ENCODE measurements at places on chromosomes 16 and 17.

DNA sequence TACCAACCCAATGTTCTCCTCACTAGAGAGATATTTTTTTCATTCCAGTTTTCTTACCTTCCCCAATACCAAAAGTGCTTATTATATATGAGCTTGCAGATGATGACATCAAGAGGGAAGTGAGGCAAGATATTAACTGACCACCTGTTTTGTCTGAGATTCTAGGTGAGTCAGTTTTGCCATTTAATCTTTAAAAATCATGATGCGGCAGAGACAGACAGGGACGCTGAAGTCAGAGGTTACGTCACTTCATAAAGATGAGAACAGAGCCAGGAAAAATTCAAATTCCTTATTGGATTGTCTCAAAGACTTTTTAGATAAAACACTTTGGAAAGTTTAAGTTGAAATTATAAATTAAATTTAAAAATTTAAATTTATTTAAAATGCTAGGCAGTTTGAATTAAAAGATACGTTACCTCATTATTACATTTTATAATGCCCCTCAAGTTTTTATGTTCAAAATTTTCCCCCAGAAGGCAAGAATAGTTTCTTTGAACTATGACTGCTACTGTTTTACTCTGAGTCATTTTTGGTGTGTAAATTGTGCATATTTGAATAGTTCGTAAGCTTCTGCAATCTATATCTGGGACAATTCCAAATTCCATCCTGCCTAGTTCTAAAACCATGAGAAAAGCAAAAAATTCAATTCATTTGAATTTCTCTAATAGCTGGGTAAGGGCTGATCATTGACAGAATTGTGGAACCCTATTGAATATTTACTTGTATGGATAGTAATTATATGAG is 839.6 kb upstream of the GOT2 start:
- DNase-seq: no peak

GRCh38 chr17:8382052-8382879 is 727 bp downstream of the RPL26 start:
- DNase-seq: no peak

DNA sequence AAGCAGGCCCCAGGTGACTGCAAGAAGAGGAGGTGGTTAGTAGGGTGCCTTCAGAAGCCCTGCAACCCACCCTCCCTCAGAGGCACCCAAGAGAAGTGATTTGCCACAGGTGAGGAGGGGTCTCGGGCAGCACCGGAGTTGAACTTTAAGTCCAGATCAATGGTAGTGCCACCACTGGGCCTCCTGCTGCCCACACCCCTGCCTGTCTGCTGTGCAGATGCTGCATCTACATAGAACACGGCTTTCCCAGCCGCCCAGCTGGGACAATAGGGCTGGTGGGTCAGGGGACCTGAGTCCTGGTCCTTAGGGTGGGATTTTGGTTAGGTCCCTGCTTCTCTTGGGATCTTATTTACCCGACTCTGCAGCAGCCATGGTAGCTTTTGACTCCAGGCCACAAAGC is 17.6 kb upstream of the FAM83G start:
- no peak for DNase-seq

DNA sequence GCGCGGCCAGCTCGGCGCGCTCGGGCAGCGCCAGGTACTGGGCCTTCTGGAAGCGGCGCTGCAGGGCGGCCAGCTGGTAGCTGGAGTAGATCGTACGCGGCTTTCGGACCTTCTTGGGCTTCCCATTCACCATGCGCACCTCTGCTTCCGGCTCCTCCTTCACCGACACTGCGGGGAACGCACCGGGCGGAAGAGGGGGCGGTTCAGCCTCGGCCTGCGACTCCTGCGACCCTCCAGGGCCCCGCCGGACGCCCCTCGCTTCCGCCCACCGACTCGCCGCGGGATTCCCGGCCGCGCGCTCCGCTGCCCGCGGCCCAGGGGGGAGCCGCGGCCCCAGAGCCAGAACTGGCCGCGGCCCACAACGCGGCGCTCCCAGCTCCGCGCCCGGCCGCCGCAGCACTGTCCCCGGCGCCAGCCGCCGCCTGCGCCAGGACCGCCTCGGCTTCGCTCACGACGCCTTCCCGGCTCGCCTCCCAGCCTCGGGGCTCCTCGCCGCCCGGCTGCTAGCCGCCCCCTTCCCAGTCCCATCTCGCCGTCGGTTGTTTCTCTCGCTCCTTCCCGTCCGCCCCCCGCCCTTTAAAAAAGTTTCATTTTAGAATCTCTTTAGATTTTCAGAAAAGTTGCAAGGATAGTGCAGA is 1.5 kb downstream of the DLX3 start:
- no peak for DNase-seq

DNA sequence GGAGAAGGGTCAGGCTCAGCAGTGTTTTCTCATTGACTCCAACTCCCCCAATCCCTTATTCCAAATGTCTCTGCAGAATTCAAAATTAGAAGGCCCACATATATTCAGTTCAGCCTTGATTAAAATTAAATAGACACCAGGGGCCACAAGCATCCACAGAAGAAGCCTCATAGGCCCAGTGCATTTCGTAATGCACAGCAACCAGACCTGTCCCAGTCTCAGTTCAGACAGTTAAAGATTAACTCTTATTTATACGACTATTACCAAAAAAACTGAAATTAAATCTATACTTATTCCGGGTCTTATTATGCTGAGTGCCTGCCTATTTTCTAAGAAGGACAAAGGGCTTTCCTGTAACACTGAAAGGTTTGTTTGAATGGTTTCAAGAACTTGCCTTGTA is 41.8 kb upstream of the GSG1L start:
- DNase-seq: no peak

DNA sequence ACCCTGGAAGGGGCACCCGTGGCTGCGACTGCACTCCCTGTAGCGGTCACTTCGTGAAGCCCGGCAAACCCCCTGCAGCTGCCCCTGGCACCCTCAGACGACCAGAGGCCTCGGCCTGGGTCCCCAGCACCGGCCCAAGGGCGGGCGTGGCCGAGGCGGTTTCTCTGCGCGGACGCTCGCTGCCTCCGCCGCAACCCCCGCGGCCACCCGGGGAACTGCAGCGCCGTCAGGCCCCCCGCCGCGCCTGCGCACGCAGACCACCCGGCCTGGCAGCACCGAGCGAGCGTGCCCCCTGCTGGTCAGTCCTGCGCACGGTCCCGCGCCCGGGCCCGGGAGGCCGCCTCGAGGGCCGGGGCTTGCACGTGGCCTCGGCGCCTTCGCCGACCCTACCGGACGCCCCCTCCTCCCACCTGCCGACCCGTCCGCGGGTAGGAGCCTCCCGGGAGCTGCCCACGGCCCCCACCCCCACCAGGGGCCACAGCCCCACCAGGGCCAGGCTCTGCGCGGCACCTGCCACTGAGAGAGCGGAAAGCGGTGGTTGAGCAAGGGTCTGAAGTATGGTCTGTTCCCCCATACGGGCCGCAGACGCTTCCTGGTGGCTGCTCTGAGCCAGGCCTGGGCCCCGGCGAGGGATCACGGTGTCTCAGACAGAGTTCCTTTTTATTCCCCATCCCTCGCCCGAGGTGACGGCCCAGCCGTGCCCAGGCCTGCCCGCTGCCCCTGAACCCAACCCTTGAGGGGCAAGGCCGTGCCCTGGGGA is 11.5 kb upstream of the HS3ST6 start:
- DNase-seq: peak; percentile 82

GRCh38 chr17:72839131-72839725 is 253.3 kb downstream of the SLC39A11 start:
- DNase-seq: no peak

DNA sequence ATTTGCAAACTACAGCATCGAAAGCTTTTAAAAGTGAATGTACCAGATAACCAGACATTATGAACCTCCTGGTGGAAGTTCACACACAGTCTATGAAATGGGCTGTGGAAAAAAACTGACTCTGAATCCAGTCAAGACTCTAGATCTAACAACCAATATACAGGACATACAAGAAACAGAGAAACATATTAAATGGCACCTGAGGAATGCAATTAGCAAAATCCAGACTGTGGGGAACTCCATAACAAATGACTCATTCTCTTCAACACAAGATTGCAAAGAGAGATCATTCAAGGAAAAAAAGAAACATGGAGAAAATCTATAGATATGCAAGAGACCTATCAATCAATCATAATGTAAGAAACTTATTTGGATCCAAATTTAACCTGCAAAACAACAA is 119.0 kb downstream of the MYO1D start:
- DNase-seq: no peak

- no peak for DNase-seq
Measured at GRCh38 chr17:75468291-75468754, 11.9 kb downstream of the TMEM94 start.

- DNase-seq: no peak
Measured at GRCh38 chr16:55911616-55912015, 36.4 kb upstream of the CES5A start.

DNA sequence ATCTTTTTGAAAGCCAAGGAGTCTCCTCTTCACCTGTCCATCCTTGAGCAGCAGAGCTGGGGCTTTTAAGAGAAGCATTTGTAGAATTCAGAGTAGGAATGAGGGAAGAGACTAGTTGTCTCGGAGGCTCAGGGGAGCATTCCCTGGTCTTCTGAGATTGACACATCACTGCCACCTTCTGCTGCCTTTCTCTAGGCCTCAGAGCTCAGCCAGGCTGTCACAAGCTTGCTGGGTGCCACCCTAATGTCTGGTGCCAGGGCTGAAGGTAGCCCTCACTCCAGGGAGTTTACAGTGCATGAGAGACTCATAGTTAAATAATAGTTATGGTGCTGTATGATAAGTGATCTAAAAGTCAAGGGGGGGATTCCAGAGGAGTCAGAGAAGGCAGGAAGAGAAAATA is 39.7 kb downstream of the B9D1 start:
- DNase-seq: no peak

DNA sequence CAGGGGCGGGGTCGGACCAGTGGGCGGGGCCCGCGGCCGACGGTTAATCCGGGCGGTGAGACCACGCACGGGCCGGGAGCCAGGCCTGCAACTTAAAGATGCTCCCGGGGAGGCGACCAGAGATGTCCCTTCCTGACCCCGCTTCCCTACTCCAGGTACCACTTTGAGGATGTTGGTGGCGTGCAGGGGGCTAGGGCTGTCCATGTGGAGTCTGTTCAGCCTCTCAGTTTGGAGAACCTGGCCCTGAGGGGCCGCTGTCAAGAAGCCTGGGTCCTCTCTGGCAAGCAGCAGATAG is 580 bp downstream of the RANGRF start:
- DNase-seq: no peak

GRCh38 chr17:46769531-46770438 is 48.7 kb downstream of the WNT3 start:
- DNase-seq: peak; percentile 13

DNA sequence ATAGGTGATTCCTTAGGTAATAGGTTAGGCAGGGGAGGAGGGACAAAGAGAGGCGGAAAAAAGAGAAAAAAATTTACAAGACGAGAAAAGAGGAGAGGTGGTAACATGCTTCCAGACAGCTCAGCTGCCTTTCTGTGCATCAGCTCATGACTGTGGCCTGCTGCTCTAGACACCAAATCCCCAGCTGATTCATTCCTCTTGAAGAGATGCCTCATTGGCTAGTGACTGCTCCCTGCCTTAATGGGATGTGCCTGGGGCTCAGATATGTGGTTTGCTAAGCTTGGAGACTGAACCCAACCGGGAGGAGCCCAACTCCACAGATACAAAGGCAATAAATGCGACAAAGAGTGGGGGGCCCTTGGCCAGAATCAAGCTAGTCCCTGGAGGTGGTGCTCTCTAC is 105.9 kb upstream of the FAM20A start:
- DNase-seq: no peak

DNA sequence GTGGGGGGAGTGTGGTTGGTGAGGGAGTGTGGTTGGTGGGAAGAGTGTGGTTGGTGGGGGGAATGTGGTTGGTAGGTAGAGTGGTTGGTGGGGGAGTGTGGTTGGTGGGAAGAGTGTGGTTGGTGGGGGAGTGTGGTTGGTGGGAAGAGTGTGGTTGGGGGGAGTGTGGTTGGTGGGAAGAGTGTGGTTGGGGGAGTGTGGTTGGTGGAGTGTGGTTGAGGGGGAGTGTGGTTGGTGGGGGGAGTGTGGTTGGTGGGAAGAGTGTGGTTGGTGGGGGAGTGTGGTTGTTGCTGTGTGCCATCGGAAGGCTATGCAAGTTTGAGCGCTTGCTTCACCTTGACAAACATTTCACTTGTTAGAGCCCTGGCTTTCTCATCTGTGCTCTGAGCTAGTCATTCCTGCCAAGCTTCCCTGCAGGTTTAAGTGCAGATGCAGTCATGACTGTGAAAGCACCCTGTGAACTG is 20.1 kb downstream of the MINK1 start:
- no peak for DNase-seq

DNA sequence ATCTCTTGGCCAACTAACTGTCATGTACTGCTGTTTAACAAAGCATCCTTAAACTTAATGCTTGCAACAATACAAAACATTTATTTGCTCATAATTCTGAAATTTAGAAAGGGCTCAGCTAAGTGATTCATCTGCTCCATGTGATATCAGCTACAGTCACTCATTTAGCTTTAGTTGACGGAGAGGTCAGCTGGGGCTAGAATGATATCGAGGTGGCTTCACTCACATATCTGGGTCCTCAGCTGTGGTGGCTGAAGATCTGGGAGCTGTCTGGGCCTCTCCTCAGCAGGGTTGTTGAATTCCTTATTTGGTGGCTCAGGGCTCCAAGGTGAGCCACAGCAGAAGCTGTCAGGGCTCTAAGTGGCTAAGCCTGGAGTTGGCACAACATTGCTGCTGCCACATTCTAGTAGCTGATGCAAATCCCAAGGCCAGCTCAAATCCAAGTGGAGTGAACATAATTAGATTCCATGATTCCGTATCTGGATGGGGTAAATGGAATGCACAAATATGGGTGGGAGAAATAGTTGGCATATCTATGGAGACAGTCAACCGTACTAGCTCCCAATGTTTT is 62.8 kb downstream of the HS3ST3A1 start:
- DNase-seq: no peak

- DNase-seq: no peak
Measured at GRCh38 chr16:83102336-83102735, 475.6 kb downstream of the CDH13 start.

GRCh38 chr17:82148997-82149396 is 51.0 kb upstream of the FASN start:
- no peak for DNase-seq

DNA sequence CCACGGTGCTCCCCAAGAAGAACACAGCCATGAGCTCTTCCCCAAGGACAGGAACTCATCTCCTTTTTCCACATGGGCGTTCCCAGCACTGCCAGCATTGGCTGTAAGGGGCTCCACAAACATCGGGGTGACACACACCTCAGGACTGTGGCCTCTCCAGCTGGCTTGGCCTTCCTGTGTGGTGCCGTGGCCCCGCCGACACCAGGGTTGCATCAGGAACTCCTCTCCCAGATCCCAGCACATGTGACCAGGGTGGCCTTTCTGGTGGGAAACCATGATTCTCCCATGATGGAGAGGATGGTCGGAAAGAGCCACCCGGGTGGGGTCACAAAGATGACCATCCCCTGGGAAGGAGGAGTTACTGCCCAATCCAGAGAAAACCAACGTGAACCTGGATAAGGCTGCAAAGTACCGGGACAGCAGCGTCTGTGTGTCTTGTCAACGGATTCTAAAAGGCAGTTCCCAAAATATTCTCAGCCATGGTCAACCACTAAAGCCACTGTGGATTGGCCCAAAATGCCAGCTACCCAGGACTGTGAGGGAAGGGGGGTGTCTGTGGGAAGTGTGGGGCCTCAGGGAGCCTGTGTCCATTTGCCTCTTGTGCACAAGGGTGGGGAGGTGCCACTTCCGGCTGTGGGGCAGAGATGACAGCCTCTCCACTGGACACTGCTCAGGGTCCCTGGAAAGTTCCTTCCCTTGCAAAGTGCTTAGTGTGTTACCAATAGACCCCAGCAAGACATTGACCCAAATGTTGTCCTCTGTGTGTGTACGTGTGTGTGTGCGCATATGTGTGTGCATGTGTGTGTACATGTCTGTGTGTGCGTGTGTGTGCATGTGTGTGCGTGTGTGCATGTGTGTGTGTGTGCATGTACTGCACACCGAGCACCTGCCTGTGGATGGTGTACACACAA is 78.0 kb upstream of the CBX4 start:
- DNase-seq: no peak

GRCh38 chr17:74859459-74860228 is at the start of gene GRIN2C:
Gene GRIN2C (minus strand): TSS chr17:74859885. CDS start chr17:74855092, 4,793 bp downstream.
- DNase-seq: no peak

Measured in CD4-positive, CD25-positive, alpha-beta regulatory T cell (primary cell).